ENCODE measurements at places on chromosomes 6 and 20. TPM values are rescaled to one million over a fixed set of nuclear protein-coding genes. Genes with fewer than 3 reads are reported as not detected.

DNA sequence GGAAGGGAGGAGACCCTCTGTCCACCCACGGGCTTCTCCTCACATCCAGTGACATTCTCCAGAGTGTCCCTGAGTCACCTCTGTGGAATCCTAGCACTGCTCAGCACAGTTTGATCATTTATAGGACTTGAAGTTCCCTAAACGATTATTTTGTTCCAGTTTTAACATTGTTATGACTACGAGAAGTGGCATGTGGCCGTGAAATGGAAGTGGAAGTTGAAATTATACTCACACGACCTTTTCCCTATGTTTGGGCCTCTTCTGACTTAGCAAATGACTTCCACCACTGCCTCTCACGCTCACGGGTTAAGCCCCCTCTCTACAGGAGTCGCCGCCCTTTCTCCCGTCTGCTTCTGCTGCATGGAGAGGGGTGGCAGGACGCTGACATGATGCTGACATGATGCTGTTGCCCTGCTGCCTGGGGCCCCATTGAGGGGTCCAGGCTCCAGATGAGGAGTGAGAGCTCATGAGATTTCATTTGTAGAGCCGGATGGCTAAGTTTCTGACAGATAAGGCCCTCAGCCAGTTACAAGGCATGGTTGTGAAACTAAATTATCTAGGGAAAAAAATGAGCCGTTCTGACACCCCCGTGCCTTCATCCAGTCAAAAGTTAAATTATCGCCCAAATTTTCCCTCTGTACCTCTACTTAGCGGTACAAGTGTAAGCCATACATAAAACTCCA, 153.6 kb upstream of the UST start:
- DNase-seq = no peak

DNA sequence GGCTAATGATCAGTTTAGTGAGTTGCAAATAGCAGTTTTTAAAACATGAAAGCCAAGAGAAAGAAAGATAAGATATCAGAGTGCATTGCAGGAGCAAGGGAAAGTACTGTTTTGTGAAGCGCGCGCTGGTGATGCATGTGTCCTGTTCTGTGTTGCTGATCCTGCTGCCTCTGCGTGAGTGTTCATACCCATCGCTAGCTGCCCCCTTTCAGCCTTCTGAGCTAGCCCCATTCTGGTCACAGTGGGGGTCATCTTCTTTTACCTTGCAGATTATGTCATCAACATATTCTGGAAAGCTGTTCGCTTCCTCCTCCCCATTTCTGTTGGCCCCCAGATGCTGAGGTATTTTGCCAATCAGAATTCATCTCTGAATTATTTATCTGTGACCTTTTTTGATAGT, 1.9 kb downstream of the MRAP2 start:
- DNase-seq = no peak

GRCh38 chr20:61845233-61845671, 220.4 kb downstream of the TAF4 start:
- DNase-seq = no peak

GRCh38 chr6:114158411-114158810, 184.4 kb downstream of the HS3ST5 start:
- no peak for DNase-seq

GRCh38 chr6:22133357-22133756, 163.5 kb downstream of the PRL start:
- no peak for DNase-seq

DNA sequence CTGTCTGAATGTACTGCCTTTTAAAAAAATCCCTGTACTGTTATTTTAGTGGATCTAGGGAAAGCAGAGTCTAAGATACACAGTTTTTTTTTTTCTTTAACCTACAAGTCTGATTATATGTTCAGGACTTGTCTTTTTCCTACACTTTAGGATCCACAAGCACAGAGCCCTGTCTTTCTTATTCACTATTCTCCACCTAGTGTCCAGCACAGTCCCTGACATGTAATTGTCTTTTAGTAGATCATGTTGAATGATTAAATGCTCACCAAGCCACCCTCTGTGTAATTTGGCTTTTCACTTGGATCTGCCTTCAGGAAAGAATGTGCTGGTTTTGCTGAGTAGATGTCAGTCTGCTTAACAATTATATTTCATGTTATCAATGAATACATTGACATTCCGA, 35.8 kb upstream of the YWHAB start:
- no peak for DNase-seq

DNA sequence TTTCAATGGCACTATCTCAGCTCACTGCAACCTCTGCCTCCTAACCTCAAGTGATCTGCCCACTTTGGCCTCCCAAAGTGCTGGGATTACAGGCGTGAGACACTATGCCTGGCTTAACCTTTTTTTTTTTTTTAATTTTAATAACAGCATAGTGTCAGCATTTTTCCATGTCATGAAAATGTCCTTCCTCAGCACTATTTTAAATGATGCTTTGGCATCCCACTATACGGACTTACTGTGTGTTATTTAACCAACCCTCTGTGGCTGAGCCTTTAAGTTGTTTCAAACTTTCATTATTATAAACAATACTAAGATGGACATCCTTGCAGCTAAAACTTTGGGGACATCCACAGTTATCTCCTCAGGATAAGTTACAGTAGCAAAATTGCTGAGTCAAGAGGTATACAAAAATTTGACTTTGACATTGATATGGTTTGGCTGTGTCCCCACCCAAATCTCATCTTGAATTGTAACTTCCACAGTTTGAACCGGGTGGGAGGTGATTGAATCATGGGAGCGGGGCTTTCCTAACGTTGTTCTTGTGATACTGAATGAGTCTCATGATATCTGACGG, 123.8 kb upstream of the JARID2 start:
- DNase-seq = no peak

GRCh38 chr6:157779705-157780604, 43.1 kb upstream of the SNX9 start:
- no peak for DNase-seq

GRCh38 chr6:167984876-167985604, 12.4 kb upstream of the KIF25 start:
- DNase-seq = no peak

DNA sequence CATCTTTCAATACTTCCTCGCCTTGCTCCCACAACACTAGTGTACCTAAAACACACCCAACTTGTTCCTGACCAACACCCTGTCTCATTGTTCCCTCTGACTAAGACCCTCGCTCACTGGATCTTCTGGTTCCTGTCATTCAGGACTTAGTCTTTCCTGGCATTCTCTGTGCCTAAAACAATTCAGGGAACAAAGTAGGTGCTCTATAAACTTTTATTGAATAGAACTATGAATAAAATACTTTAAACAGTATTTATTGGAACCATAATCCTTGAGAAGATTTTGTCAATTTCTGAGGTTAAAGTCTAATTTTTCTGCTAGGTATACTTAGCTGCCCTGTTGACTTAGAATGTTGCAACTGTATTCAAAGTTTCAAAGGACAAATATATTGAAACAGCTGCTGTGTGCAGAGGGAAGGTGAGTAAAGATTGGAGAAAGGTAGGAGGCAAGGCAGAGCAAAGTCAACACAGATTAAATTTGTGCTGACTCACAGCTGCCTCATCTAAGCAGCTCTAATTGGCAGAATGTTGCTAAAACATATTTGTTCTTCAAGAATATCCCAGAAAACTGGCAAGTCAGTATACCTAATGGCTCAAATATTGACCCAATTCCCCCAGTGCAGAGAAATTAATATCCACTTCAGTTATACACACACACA, 37.6 kb downstream of the GSTA2 start:
- DNase-seq = no peak

The PRKN gene
- total RNA-seq = 0.57 TPM

The OPRM1 gene
- not detected for total RNA-seq

The TOX2 gene
- 1.5 TPM for total RNA-seq

The DZANK1 gene
- total RNA-seq = 1.3 TPM

Data from activated naive CD4-positive, alpha-beta T cell treated with anti-CD3 and anti-CD28 coated beads, Interleukin-2, amount 50 U/mL, for 72 hours (primary cell).